ENCODE measurements at places on chromosomes 3 and 15.

DNA sequence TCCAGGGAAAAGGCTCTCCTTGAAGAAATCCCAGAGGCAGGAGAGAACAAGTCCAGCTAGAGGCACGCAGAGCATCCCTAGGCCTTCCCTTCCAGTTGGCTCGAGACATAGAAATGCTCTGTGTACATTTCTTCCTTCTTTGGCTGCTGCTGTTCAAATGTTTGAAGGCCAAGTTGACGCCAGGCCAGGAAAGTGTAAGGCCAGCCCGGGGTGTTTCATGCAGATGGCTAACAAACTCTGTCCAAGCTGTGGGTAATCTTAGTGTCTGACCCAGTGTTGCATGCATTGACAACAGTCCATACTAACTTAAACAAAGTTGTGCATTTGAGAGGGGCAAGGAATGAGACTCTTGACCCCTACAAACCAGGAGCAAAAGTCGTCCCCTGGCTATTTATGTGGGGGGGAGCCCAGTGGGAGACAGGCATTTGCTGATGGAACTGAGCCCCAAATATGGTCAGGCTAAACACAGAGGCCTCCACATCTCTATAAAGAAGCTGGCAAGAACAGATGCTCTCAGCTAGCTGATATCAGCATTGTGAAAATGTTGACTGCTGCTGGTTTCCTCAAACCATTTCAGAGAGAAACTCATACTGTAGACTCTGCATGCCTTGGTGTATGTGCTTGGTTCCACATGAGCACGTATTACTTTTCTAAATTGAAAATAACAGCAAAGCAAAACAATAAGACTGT is 139.5 kb downstream of the ADAMTS9 start:
- no peak for DNase-seq

GRCh38 chr15:70141376-70142071 is 43.8 kb upstream of the TLE3 start:
- no peak for DNase-seq

DNA sequence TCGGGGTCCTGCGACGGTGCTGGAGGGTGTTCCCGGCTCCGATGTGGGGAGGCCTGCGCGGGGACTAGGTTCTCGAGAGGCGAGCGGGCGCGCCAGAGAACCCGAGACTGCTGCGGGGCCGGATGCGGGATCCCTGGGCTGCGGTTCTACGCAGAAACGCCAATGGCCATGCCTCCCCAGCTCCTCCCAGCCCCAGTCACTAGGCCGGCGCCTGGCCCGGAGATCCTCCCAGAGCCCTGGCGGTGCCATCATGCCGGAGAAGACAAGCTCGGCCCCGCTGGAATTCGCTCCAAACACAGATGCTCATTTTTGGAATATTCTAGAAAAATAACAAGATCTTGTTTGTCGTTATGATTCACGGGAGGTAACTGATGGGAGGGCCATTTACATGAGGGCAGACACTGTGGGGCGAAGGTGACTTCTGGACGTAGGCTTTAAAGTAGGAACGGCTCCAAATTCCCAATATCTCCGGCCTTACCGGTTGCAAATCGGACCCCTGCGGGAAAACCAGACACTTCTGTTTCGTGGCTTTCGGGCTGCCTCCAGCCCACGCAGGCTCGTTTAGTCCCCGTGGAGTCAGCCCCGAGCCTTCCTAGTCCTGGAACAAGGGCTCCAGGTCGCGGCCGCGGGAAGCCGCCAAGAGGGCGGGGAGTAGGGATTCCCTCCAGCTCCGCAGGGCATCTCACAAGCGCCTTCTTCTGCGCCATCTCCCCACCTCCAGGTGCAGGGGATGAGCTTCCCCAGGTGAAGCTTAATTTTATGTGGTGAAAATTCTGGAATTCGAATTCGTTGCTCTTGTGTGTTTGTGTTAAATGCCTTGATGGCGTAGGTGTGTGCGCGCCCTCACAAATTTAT is 74.8 kb upstream of the POLG start:
- DNase-seq: no peak

DNA sequence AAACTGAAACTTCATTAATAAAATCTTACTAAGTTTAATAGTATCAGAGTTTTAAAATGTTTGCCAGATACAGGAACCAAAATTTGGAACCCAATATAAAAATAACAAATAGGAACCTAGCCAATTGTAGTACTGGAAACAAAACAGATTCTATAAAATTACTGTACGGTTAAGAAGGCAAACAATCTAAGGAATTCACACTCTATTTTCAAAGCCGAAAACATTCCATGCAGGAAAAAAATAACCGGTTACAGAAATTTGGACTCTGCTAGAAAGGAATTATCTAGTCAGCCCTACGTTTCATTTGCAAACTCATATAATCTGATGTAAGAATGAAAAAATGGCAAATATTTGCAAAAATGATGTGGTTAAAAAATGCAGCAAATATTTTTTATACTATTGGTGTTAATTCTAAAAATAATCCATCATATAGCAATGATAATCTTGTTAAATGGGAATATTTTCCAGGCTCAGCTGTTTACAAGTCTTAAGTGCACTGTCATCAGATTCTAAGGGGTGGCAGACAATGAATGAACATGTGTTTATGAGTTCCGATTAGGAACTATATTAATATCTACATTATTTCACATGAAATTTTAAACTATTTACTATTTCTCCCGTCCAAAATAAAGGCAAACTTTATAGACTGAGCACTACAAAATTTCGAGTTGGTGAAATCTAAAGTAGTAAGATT is 58.1 kb downstream of the DCBLD2 start:
- no peak for DNase-seq

DNA sequence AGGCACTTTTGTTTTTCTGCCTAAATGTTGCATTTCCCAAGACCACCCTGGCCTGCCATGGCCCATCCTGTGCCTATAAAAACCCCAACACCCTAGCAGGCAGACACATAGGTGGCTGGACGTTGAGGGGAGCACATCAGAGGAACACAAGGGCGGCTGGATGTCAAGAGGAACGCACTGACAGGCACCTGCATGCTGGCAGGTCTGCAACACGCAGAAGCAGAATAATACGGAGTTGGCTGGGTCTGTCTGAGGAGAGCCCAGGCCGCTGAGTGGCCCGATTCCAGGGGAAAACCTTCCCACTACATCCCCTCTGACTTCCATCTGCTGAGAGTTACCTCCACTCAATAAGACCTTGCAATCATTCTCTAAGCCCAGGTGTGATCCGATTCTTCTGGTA is 765.6 kb downstream of the PLOD2 start:
- DNase-seq: no peak

DNA sequence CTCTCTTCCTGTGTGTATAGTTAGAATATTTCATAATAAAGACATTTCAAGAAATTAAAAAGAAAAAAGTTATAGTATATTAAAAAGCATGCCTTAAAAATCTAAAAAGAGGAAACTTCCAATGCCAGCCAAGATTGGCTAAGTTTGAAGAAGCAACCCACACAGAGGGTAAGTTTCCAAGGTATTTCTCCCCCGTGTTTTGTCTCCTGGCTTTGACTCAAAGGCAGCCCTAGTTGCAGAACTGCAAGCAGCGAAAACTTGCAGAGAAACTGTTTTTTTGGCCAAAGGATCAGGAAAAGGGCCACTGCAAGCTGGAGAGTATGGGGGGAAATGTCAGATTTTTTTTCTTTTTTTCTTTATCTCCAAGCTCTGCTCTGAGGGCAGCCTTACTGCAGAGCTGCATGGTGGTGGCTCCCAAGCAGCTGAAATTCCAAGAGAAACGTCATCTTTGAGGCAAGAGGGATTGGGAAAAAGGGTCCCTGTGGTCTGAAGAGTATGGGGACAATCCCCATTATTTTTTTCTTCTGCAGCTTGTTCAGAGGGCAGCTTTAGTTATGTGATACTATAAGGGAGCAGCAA is 23.0 kb downstream of the HACL1 start:
- no peak for DNase-seq

DNA sequence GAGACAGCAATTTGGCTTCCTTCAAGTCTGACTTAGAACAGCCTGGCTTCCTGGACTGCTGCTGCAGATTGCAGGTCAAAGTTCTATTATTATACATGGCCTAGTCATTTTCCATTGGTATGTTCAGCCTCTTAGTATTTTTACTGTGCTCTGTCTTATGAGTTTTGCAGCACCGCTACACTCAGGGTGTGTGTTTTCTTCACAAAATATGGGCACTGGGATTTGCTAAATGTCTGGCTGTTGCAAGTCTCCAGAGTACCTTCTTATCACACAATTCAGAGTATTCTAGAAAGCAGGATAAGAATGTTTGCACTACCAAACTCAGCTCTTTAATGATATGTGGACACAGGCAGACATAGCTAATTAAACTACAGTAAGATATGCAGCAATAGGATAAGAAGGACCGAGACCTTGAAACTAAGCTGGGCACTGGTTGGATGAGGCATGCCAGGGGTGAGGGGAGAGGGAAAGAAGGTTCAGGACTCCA is 203.0 kb upstream of the PDZRN3 start:
- no peak for DNase-seq

DNA sequence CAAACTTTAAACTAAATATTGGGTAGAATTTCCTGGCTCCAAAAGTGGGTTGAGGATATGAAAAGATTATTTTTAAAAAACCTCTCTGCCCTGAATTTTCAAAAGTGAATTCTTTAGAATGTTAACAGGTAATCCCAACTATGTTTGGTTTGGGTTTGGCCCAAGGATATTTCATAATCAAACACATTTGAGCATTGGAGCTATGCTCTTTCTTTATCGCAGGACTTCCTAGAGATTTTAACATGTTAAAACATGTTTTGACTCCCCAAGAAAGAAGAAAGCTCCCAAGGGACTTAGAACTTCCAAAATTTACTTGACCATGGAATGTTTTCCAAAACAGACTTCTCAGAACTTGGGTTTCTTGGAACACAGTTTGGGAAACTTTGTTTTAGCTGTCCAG is 75.6 kb upstream of the SYNPR start:
- no peak for DNase-seq

DNA sequence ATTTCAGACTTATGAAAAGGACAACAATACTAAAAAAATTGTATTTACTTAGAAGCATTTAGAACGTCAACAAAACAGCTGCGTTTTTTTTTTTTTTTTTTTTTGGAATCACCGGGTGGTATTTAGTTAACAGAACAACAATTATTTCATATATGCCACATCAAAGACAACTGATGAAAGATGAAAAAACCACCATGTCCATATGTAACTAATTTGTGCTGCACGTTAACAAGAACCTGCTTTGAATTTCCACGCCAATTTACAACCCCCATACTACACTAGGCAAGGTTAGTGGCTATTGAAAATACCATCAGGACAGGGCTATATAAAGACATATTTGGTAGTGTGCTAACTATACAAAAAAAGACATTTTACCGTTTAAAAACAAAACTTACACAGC is 189.3 kb upstream of the ROBO1 start:
- DNase-seq: no peak

GRCh38 chr3:30203301-30203700 is 403.1 kb upstream of the TGFBR2 start:
- DNase-seq: no peak

GRCh38 chr3:6260551-6261191 is 600.2 kb upstream of the GRM7 start:
- no peak for DNase-seq

GRCh38 chr3:159488602-159489001 is 500.0 kb upstream of the IL12A start:
- DNase-seq: no peak

GRCh38 chr3:72241525-72241924 is 456.6 kb upstream of the PROK2 start:
- no peak for DNase-seq

DNA sequence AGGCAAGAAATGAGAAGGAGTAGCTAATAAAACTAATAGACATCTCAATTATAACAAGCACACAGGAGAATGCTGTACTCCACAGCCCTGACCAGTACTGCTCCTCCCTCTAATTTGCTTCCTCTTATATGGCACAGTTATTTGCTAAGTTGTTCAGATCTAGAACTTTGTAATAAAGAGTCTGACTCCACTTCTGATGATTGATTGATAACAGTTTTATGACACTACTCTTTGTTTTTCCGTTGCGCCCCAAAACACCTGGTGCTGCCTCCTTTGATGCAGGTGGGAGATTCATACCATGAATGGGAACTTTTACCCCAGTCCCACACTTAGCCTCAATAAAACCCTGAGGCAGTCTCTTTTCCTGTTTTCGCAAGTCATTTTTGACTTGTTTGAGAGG is 777.7 kb downstream of the GBE1 start:
- DNase-seq: no peak

GRCh38 chr3:14126017-14126886 is 1.4 kb downstream of the TMEM43 start:
- DNase-seq: no peak

GRCh38 chr3:61415201-61415600 is 146.2 kb upstream of the PTPRG start:
- DNase-seq: no peak

- DNase-seq: no peak
These were observed at the start of gene MAP4 for GRCh38 chr3:48016301-48016973. TSS of gene MAP4 (minus strand) at chr3:48016416. CDS start at chr3:47998860, 17,556 bp downstream.

- DNase-seq: no peak
These were observed 63.0 kb upstream of the ACP3 start for GRCh38 chr3:132254076-132254755.

GRCh38 chr15:43165801-43166325 is 19.3 kb upstream of the CCNDBP1 start:
- no peak for DNase-seq

- no peak for DNase-seq
These were observed 37.1 kb downstream of the EIF4E3 start for GRCh38 chr3:71688121-71688520.

- DNase-seq: no peak
These were observed 28.6 kb downstream of the ABTB1 start for GRCh38 chr3:127701280-127701911.

- no peak for DNase-seq
These were observed 46.7 kb downstream of the CAPN3 start for GRCh38 chr15:42405863-42406482.

GRCh38 chr3:154766765-154767503 is 313.2 kb upstream of the MME start:
- DNase-seq: no peak

DNA sequence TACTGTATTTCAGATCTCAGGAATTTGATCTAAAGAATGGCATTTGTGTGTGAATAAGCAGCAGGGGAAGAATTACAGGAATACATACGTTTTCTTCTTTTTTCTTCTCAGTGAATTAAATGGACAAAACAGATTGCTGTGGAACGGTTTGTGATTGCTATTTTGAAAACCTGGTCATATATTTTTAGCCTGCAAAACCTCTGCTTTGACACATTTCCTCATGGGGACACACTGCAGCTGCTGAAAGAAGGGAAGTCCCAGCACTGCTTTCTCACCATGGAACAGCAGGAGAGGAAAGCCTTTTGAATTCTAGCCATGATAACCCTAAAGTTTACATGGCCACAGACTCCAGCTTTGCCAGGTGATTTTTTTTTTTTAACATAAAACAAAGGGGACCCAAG is 315.0 kb downstream of the OXSM start:
- no peak for DNase-seq

GRCh38 chr3:99690761-99691369 is 52.5 kb downstream of the COL8A1 start:
- no peak for DNase-seq

GRCh38 chr15:73021139-73021621 is 31.1 kb upstream of the NEO1 start:
- no peak for DNase-seq
